Breast epithelium (tissue), 4 donors: ENCODE measurements at places on chromosomes 6 and 20. TPM values are rescaled to one million over a fixed set of nuclear protein-coding genes. Genes with fewer than 3 reads are reported as not detected.

DNA sequence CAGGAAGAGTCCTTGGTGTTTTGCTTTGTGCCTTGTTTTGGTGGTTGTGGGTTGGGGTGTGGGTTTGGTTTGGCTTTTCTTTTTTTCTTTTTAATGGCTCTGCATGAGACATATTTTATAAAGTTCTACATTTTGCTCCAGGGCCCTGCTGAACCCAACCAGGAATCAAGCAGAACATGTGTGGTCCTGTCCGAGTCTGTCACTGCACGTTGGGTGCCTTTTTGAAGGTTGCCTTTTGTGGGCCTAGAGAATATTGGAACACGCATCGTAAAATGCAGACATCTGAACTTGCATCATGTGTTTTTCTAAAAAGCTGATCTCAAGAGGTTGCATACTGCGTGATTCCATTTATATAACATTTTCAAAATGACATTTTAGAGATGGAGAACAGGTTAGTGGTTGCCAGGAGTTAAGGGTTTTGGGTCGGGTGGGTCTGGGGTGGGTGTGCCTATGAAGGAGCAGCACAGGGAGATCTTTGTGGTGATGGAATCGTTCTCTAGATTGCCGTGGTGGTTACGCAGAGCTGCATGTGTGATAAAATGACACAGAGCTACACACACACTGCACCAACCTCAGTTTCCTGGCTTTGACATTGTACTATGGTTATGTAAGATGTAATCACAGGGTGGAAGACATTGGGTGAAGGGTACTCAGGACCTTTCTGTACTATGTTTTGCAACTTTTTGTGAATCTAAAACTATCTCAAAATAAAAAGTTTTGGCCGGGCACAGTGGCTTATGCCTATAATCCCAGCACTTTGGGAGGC is 80.2 kb downstream of the EYA2 start:
- no peak for DNase-seq

DNA sequence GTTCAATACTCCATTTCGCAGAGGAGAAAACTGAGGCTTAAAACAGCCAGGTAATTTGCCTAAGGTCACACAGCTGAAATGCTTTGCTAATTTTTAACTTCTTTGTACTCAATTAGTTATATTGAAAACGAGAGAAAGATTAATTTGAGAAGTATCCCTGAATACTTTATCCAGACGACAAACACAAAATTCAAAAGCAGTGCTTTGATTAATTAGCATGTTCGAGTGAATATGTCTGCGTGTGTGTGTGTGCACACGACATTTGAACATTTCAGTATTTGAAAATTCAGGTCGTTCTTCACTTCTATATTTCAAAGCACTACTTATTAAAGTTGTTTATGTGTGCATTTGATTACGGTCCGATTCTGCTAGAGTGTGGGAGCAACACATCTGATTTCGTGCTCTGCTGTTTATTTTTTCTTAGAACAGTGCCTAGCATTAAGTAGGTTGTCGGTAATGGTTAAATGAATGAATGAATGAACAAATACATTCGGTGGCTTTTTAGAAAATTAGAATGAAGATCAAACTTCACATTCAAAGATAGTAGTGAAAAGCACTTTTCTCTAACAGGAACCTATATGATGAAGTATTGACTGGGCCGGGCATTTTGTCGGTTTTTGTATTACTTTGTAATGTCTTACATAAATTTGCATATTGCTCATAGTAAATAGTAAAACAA is 36.9 kb upstream of the SYNCRIP start:
- DNase-seq = no peak

GRCh38 chr20:21430020-21430419 is 32.7 kb upstream of the NKX2-4 start:
- DNase-seq = no peak

GRCh38 chr6:170572704-170573466 is 11.6 kb downstream of the PDCD2 start:
- no peak for DNase-seq

- DNase-seq = no peak
Observed at GRCh38 chr6:140586426-140587061, 1212.1 kb upstream of the CITED2 start.

SEMG1 gene
- total RNA-seq = not detected
